GM06990 (cell line): ENCODE measurements at places on chromosomes 5 and 9.

DNA sequence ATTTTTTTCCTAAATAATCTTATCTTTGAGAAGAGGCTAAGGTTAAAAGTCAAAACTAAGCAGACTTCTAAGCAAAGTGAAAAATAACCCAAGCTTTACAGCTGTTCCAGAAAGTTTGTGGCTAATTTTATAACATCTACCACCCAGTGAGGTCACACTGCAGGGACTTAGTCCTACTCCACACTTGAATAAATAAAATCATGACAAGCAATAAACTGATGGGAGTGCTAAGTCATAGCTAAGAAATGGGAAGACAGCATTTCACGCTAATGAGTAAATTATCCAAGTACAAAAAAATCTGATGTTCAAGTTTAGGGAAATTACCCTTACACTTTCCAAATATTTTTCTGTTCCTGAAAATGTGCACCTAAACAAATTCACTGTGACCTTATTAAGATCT lies 47.7 kb downstream of the ZNF608 start:
- DNase-seq = no peak

DNA sequence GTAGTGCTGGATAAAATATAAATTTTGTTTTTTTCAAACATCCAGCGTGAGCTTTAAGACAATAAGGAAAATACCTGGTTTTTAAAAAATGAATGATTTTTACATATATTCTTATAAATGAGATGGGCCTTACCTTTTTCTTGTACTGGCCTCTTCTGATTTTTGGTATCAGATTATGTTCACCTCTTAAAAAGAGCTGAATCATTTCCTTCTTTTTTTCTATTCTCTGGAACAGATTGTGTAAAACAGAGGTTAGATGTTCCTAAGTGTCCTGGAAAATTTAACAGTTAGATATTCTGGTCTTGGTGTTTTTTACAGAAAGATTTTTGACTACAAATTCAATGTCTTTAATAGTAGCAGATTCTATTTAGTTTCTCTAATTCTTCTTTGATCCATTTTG lies 74.6 kb downstream of the NDUFAF2 start:
- no peak for DNase-seq

GRCh38 chr9:99537996-99538395 lies 283.7 kb upstream of the NR4A3 start:
- no peak for DNase-seq

GRCh38 chr5:134131578-134132350 lies 17.3 kb downstream of the TCF7 start:
- DNase-seq = no peak

DNA sequence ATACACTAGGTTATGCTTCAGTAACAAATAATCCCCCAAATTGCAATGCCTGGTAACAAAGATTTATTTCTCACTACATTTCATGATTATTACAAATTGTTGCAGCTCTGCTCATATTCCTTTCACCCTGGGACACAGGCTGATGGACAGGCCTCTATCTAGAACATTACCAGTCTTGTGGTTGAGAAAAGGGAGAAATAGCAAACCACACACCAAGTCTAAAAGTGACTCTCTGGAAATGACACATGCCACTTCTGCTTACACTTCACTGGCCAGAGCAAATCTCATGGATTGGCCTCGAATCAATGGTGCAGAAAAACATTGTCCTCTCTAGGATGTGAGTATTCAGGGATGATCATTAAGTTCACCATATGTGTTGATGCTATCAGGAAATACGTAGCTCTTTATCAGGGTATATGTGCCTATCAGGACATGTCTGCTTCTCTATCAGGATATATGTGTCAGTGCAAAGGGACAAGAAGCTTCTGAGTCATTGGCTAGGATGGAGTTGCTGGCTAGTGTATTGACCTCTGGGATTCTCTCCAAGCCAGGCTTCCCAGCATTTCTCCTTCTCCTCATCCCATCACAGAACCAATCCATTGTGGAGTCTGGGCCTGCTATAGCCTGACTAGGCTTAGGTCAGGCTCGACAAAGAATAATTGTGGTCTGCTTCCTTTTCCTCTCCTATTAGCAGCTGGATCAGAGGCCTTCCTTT lies 91.1 kb upstream of the CEP78 start:
- peak; percentile 52 for DNase-seq

DNA sequence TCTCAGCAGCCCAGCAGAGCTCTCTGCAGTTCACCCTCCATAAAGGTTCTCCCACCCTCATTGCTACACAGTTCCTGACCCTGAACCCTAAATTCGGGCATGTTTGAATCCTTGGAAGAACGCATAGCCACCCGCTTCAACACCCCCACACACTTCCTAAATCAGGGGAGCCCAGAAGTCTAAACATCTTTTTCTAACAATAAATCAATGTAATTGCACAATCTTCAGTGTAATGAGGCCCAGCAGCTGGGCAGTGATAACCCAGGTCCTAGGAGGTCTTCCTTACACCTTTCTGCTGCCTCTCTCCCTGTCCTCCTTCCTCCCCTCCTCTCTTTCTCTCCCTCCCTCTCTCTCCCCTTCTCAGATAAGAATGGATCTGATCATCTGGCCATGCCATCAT lies 88.0 kb downstream of the IRX2 start:
- DNase-seq = no peak

- DNase-seq = no peak
Observed at GRCh38 chr9:114178756-114179450, 23.6 kb downstream of the COL27A1 start.

- no peak for DNase-seq
Observed at GRCh38 chr5:43638546-43638945, 35.6 kb downstream of the NNT start.

- no peak for DNase-seq
Observed at GRCh38 chr5:8062521-8062920, 193.6 kb downstream of the MTRR start.

- DNase-seq = no peak
Observed at GRCh38 chr9:77152289-77152688, 25.0 kb upstream of the VPS13A start.

DNA sequence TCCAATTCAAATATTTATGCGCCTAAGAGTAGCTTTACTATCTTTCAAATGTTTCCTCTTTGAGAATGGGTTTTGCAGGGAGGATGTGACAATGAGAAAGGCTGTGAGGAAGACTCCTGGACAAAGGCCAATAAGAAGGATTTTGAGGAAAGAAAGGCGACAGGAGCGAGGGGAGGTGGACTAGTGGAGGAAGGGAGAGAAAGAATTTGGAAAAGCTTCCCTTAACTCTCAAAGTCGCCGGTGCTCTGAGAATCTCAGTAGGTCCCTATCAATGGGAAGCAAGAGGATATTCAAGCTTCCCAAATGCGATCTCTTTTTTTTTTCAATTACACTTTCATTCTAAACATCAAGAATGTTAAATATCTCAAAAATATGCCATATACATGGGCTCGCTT lies 2.8 kb upstream of the CDC20B start:
- no peak for DNase-seq

DNA sequence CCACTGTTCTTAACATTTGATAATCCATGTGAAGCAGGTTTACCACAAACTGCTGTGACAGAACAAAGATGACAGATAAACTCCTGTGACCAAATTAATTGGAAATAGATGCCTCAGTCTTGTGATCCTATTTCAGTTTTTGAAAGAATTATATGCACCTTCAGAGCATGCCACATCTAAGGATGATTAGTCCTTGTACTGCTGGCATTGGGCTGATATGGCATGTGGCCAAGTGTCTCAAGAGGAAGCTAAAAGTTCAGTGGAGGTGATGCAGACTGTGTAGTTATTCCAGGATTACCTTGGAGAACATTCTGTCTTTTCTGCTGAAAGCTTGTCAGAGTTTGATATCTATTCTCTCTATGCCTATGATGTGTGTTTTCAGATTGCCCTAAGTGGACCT lies 314.4 kb upstream of the EFNA5 start:
- no peak for DNase-seq

DNA sequence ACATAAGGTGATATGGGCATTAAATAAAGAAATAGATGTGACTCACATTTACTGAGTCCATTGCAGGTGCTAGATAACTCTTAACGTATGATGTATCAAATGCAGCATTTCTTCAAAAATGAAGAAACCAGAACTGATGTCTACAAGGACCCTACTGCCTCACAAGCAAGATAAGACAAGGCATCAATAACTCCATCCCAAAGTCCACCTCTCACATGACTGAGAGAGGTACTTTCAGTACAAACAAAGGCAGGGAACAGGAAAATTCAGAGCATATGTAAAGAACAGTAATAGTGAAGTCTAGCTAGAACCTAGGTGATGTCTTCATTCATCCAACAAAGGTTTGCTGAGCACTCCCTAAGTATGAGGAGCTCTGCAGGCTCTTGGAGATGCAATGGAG lies 54.7 kb downstream of the KLHL3 start:
- DNase-seq = no peak

- DNase-seq = no peak
Observed at GRCh38 chr5:126450346-126450745, 27.1 kb downstream of the GRAMD2B start.

DNA sequence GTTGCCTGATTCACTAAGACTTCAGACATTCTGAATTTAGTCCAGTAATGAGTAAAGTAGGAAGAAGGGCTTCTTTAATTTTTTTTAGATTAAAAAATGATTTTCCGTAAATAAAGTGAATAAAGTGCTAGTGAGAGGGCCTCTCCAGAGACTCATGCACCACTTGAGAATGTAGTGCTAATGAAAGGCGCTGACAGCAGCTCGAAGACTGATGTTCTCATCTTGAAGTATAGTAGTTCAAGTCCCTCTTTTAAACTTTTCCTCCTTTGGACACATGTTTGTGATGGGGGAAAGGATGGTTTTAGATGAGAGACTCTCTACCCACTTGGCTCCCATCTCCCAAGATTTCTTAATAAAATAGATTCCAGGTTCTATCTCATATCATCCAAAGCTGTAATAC lies 48.5 kb downstream of the G3BP1 start:
- no peak for DNase-seq

- DNase-seq = no peak
Observed at GRCh38 chr9:15433661-15434060, 11.0 kb downstream of the SNAPC3 start.

GRCh38 chr5:90022002-90022710 lies 387.4 kb downstream of the CETN3 start:
- no peak for DNase-seq

- DNase-seq = no peak
Observed at GRCh38 chr5:133234273-133234672, 182.5 kb downstream of the HSPA4 start.

GRCh38 chr9:136646827-136647711 lies 15.6 kb upstream of the EGFL7 start:
- no peak for DNase-seq

DNA sequence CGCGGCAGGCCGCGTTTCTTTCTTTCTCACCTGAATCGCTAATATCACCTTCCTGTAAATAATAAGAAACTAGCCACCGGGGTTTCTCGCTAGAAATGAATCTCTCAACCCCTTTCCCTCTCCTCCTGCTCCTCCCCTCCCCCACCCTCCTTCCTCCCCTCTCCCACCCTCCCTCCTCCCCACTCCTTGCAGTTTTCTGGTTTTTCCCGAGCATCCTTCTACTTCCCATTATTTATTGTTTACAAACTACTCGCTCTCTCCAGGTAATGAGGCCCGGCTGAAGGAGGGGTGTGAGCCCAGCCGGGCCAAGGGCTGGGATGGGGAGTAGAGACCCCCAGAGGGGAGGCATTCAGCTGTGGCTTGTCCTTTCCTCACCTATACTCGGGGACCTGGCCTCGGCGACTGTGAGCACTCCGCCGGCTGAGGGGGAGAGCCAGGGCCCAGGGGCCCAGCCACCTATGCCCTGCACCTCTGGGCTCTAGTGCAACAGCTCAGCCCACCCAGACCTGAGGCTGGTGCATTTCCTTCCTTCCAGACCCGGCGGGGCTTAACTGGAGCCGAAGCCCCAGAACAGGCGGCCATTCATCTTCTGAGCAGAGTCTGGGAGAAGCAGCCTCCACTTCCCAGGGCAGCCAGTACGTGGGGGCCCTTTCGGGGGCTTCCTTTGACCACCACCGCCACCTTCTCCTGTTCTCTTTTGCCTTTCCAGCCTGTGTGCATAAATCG lies 2.1 kb upstream of the IRX4 start:
- DNase-seq = no peak

- no peak for DNase-seq
Observed at GRCh38 chr5:125668884-125669283, 754.3 kb upstream of the GRAMD2B start.

GRCh38 chr5:160376416-160376815 lies 6.0 kb upstream of the C1QTNF2 start:
- no peak for DNase-seq

GRCh38 chr9:130255631-130256134 lies 9.9 kb upstream of the HMCN2 start:
- no peak for DNase-seq

DNA sequence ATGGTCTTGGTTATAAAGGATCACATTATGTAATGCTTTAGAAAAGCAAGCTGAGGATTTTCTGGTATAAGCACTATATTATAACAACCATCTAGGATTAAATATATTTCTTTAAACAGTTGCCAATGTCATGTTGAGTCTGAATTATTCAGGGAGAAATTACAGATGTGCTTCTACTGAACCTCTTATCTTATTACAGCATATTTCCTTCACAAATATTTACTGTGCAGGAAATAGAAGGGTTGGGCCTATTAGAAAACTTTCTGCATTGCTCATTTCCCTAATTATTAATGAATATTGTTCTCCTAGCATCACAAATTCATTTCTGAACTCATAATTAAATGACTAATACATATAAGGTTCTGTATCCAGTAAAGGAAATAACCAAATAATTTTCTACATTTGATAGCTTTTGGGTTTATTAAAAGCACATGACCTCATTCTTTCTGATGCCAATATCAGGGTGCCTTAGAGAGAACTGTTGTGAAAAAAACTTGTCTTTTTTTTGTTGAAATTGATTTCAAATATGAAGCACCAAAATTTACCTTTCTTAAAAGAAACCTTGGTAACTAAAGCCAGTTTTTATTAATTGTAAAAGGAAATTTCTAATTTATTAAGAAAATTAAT lies 476.8 kb upstream of the PTGER4 start:
- no peak for DNase-seq

DNA sequence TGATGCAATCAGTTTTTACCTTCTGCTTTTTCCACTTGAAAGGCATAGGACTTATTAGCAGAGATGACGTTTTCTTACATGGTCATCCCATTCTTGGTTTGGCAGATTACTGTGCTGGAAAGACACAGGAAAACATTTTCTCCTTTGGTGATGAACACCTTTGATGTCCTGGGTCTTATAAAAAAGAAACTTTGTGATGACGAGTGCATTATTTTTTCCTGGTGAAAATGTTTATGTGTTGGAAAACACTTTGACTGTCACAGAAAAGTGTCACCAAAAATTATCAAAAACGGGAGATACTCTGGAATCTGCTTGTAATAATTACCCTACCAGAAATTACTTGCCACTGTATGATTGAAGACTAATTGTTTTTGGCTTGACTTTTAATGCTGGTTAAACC lies 2020.9 kb downstream of the MAT2B start:
- DNase-seq = no peak
